ENCODE measurements at places on chromosomes 4 and X.

- peak; percentile 26 for DNase-seq
Measured at GRCh38 chr4:125838924-125839323, 524.2 kb downstream of the FAT4 start.

DNA sequence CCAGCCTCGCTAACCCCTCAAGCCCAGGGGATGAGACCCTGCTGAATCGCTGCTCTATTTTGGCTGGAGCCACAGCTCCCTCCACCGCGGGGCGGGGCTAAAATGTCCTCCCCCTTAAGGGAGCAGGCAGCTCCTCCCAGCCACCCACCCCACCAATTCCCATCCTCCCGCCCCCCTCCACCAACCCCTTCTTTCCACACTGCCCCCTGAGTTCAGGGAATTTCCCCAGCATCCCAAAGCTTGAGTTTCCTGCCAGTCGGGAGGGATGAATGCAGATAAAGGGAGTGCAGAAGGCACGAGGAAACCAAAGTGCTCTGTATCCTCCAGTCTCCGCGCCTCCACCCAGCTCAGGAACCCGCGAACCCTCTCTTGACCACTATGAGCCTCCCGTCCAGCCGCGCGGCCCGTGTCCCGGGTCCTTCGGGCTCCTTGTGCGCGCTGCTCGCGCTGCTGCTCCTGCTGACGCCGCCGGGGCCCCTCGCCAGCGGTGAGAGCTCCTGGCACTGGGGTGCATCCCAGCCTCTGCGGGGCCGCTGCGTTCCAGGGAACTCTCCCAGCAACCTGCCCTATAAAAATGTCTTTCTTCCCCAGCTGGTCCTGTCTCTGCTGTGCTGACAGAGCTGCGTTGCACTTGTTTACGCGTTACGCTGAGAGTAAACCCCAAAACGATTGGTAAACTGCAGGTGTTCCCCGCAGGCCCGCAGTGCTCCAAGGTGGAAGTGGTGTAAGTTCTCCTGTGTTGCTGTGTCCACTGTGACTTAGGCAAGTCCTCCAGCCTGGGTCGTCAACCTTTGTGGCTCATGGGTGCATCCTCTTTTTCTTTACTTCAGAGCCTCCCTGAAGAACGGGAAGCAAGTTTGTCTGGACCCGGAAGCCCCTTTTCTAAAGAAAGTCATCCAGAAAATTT is at the start of gene CXCL6:
CXCL6 (plus strand) TSS at position 306 of the 907 bp plus-strand sequence; CDS start at position 379, 73 bp downstream.
- no peak for DNase-seq

DNA sequence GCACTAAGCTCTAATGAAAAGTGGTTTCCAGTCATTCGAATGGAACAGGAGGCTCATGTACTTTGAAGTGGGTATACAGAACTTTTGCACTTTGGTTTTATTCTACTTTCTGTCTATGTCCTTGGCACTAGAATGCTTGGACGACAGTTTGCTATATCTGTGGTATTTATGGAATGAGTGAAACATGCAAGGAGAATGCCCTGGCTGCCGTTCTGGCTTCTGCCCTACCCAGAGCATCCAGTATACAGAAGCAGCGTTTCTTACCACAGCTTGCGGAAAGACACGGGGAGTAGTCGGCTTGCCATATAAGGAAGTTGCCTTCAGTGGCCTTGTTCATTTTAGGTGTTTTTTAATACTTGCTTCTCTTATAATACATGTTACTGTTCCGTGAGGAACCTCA is 98.0 kb downstream of the TBL1X start:
- peak; percentile 88 for DNase-seq

DNA sequence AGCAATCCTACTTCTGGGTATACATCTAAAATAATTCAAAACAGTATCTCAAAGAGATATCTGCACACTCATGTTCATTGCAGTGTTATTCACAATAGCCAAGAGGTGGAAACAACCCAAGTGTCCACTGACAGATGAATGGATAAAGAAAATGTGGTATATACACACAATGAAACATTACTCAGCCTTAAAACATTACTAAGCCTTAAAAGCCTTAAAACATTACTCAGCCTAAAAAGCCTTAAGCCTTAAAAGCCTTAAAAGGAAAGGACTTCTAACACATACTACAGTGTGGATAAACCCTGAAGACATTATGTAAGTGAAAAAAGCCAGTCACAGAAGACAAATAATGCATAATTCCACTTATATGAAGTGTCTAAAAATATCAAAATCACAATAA is 40.3 kb upstream of the TFDP3 start:
- DNase-seq = no peak

DNA sequence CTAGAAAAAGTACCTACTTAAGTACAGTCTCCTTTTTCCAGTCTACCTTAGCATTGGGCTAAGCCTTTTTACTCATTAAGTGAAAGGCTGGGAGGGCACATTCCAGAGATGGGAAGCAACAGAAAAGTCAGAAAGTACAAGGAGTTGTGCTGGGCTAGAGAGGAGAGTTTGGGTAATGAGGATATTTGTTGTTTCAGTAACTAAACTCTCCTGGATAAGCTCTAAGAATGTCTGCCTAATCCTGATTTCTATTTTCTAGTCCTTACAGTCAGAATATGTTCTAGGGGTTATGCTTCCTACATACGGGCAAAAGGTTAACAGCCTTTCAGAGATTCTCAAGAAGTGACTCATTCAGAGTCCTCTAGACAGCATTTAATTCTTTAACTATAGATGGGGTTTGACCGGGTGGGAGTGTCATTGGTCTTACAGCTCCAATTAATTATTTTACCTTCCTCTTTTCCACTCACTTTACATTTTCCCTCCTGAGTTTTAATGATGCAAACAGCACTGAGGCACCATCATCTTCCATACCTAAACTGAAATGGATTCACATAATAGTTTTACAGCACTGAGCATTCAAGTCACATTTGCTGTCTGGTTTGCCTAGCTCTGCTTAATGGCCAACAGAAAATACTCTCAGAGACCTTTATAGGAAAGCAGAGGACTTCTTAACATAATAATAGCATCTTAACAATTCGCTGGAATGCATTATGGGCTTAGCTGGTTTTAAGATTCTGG is 42.9 kb downstream of the USP26 start:
- peak; percentile 0 for DNase-seq

GRCh38 chr4:148954011-148954749 is 512.0 kb upstream of the NR3C2 start:
- DNase-seq = no peak

DNA sequence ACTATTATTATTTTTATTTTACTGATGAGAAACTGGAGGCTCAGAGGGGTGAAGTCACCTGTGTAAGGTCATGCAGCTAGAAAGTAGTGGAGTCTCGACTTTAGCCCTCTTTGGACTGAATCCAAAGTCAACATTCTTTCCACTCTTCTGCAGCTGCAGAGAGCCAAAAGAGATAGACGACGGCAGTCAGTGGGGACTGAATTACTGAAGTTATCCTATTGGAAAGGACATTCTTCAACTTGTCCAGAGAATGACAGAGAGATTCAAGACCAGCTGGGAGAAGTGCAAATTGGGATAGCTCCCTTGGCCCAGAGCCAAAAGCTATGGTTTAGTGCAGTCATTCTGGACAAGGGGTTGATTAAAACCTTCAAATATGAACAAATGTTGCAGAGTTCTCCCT is 42.5 kb downstream of the VGLL1 start:
- DNase-seq = no peak

GRCh38 chrX:130789793-130790192 is 113.2 kb downstream of the ENOX2 start:
- no peak for DNase-seq

GRCh38 chr4:167144605-167145004 is 89.7 kb downstream of the SPOCK3 start:
- DNase-seq = no peak

DNA sequence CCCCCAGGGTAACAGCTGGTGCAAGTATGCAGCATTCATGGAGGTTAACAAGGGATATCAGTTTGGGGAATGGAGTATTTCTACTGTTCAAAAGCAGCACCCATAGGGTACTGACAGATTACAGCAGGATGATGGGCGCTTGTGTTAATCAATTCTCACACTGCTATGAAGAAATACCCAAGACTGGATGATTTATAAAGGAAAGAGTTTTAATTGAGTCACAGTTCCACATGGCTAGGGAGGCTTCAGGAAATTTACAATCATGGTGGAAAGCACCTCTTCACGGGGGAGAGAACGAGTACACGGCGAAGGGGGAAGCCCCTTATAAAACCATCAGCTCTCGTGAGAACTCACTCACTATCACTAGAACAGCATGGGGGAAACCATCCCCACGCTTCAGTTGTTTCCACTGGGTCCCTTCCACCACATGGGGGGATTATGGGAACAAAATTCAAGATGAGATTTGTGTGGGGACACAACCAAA is 64.1 kb downstream of the TNIP2 start:
- no peak for DNase-seq

DNA sequence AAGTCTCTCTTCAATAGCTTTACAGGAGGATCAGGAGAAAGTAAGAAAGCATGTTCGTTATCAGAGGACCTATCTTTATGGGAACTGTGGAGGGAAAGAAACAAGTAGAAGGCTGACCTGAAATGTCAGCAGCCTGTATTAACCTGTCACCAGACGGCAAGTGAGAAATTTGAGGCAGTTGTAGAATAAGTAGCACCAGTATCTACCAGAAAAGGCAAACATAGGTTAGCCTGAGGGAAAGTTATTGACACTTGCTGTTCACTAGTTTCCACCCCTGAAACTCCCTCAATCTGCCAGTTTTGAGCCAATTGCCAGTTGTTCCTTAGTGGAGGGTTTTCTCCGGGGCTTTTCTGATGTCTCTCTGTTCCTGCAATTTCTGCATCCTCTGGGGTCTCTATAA is 36.4 kb downstream of the ZNF81 start:
- DNase-seq = no peak

DNA sequence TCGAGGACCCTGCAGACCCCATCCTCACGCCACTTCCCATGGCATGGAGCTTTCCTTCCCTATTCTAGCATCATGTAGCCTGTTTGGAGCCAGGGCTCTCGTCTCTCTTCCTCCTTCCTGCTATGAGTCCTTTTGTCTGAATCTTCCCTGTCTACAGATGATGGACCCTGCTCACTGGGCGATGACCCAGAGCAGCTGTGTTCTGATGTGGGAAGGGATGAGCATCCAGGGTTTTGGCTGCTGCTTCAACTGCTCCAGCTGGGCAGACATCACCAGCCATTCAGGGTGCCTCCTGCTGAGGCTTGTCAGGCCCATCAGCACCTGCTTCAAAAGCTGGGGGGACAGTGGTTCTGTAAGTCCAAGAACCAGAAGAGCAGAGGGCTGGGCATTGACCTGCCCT is 3.2 kb upstream of the CCKAR start:
- no peak for DNase-seq

GRCh38 chr4:48546336-48546735 is 56.3 kb downstream of the ZAR1 start:
- DNase-seq = peak; percentile 9

- no peak for DNase-seq
Measured at GRCh38 chr4:171588764-171589163, 224.4 kb upstream of the GALNTL6 start.

- no peak for DNase-seq
Measured at GRCh38 chr4:141432000-141432712, 204.2 kb upstream of the IL15 start.

DNA sequence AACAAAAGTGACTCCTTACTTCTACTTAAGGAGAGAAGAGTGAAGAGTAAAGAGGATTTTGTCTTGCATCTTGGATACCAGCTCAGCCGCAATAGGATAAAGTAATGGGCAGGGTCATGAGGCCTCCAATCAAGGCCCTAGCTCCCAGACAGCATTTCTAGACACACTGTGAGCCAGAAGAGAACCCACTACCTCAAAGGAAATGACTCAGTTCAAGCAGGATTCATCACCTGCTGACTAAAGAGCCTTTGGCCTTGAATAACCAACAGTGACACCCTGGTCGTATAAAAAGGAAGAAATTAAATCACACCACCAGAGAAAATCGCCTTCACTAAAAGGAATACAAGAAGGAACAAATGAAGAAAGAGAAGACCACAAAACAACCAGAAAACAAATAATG is 416.1 kb downstream of the PCDH18 start:
- peak; percentile 12 for DNase-seq

DNA sequence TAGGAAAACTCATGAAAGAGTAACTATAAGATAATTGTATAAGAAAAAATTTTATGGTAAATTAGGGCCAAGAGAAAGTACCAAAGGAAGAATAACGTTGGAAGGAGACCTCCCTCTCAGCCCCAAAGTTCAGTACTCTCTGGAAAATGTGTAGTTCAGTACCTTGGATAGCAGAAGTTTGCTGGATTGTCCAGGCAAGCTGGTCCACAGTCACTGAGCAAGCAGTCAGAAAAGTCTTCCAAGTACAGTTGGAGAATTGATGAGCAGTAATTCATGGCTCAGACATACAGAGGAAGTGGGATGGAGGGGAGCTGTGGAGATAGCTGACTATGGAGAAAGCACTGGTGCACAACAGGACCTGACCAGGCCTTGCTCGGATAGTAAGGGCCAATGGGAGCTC is 598.2 kb upstream of the NDST4 start:
- DNase-seq = no peak

GRCh38 chrX:19804151-19804550 is 83.2 kb downstream of the SH3KBP1 start:
- no peak for DNase-seq

DNA sequence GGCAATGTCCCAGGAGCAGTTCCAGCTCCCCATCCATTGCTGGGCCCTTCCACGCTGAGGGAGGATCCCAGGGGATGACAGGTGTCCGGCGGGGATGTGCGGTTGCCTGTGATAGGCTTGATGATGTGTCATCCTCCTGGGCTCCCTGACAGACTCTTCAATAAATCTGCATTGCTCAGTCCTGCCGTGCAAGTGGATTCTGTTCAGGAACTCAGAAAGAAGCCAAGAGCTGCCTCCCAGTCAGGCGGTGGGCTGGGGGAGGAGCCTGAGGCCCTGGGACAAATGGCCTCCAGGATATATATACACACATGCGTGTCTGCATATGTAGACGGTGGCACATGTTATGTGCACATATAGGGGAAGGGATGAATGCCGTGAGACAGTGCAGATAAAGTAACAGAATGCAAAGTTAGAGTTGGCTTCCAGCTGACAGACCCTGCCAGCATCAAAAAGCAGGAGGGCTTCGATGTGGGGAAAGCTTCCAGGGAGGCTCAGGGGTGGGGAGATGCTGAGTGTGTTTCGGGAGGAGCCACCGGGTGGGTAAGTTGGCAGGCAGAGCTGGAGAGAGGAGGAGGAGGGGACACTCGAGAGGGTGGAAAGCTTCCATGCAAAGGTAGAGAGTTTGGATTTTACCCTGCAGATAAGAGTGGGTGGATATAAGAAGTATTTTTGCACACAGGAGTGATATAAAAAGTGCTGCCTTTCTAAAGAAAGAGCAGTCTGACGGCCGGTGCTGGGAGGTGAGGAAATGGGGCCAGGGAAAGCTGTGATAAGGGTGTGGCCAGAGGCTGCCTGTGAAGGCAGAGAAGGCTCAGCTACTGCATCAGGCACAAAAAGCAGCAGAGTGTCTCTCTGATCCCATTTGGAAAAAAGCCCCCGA is 28.5 kb upstream of the CRMP1 start:
- DNase-seq = no peak

DNA sequence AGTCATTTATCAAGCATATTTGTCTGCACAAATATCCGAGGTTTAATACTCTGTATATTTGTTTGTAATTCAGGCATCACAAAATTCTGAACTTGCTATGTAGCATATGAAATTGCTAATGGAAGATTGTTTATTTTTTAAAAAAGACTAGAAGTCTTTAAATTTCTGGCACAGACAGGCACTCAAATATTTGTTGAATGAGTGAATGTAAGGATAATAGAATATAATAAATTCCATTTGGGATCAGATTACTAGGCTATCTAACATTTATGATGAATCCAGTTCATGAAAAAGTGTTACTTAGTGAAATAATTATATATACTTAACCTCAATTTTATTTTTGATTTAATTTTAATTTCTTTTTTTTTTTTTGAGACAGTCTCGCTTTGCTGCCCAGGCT is 30.4 kb upstream of the TEC start:
- DNase-seq = no peak

GRCh38 chr4:6374575-6374974 is 97.8 kb downstream of the PPP2R2C start:
- DNase-seq = no peak

All from brain microvascular endothelial cell (primary cell).